ENCODE measurements at places on chromosomes 13 and 19.

GRCh38 chr19:18437491-18438330 lies at the start of gene ISYNA1:
TSS of gene ISYNA1 (minus strand) at chr19:18438133. CDS start at chr19:18437979, 154 bp downstream.
- DNase-seq = peak; percentile 27

DNA sequence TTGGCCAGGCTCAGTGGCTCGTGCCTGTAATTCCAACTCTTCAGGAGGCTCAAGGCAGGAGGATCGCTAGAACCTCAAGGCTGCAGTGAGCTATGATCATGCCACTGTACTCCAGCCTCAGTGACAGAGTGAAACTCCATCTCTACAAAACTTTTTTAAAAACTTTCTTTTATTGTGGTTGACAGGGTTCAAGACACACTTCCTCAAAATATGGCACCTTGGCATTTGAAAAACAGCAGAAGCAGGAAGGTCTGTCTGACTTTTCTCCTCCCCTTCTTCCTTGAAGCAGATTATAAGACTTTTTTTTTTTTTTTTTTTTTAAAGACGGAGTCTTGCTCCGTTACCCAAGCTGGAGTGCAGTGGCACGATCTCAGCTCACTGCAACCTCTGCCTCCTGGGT lies 100.3 kb downstream of the TM9SF2 start:
- DNase-seq = no peak

DNA sequence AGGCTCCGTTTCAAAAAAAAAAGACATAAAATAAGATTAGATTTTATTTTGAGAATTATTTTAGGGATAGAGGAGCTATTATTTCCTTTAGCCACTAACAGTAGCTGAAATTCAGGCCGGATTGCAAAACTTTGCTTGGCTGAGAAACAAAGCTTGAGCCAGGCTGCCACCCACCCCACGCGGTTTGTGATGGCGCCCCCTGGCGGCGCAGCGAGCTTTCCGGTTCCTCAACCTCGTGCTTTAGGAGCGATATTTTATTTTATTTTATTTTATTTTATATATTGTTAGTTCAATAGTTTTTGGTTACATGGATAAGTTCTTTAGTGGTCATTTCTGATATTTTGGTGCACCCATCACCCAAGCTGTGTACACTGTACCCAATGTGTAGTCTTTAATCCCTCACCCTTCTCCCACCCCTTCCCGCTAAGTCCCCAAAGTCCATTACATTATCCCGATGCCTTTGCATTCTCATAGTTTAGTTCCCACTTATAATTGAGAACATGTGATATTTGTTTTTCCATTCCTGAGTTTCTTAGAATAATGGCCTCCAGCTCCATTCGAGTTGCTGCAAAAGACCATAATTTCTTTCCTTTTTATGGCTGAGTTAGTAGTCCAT lies 19.8 kb upstream of the CEACAM4 start:
- DNase-seq = peak; percentile 29

GRCh38 chr13:106143392-106143791 lies 392.1 kb downstream of the EFNB2 start:
- no peak for DNase-seq

GRCh38 chr19:54662730-54663129 lies at the start of gene LILRB4:
TSS of gene LILRB4 (plus strand) at chr19:54662985. CDS start at chr19:54663034, 49 bp downstream.
- DNase-seq = no peak

DNA sequence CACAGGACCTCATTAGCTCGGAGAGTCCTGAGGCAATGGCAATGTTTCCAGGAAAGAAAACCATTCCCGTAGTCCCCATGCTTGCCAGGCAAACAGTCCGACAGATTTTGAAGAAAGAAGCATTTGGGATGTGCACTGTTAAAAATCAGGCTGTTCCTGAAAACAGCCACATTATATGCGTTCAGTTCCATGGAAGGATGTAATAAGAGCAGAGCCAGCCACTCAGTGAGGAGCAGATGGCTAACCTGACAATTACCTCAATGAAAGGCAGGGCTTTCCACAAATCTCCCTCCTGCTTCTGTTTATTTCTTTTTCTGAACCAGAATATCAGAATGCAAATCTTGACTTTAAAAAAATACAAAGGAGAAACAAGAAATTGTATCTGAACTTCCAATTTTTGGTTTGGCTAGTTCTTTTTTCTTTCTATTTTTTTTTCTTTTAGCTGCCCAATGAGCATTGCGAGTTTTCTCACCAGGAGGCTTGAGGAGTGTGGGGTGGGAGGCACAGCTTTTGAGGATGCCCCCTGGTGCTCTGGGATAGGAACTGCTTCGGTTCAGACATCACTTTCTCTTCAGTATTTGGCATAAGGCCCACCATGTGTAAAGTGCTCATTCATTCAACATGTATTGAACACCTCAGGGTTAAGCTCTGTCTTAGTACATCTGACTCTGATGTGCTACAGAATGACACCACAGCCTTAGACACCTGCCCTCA lies 124.2 kb downstream of the TBC1D4 start:
- peak; percentile 21 for DNase-seq

DNA sequence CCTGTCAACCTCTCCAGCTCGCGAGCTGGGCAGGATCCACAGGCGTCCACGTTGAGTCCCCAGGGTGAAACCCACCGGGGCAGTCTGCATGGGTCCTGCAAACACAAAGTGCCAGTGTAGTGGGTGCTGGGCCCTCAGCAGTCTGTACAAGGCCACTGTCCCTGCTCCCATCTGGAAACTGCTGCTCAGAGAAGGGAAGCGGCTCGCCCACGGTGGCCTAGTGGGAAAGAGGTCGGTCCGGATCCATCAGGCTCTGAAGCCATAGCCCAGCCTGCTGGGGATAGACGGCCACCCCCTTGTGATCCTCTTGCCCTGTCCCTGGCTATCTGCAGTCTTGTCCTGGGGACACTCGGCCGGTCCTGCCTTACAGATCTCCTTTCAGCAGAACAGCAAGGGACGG lies 2.6 kb upstream of the DIRAS1 start:
- no peak for DNase-seq

GRCh38 chr19:16420781-16421386 lies 50.9 kb downstream of the EPS15L1 start:
- no peak for DNase-seq

DNA sequence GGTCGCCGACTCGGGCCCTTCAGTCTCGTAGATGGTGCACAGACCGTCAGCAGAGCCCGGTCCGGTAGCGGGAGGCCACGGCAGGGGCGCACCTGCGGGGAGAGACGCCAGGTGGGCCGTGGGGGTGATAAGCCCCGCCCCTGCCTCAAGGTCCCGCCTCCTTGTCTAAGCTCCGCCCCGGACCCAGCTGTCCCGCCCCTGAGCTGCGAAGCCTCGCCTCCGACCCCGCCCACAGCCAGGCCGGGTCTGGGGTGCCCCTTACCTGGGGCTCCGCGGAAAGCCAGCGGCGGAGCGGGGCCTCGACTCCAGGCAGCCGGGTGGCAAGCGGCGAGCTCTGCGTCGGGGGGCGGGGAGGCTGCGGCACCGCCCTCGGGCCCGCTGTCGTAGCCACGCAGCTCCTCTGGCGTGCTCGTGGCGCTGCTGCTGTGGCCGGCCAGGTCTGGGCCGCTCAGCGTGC lies 4.7 kb downstream of the PRR36 start:
- DNase-seq = peak; percentile 62

DNA sequence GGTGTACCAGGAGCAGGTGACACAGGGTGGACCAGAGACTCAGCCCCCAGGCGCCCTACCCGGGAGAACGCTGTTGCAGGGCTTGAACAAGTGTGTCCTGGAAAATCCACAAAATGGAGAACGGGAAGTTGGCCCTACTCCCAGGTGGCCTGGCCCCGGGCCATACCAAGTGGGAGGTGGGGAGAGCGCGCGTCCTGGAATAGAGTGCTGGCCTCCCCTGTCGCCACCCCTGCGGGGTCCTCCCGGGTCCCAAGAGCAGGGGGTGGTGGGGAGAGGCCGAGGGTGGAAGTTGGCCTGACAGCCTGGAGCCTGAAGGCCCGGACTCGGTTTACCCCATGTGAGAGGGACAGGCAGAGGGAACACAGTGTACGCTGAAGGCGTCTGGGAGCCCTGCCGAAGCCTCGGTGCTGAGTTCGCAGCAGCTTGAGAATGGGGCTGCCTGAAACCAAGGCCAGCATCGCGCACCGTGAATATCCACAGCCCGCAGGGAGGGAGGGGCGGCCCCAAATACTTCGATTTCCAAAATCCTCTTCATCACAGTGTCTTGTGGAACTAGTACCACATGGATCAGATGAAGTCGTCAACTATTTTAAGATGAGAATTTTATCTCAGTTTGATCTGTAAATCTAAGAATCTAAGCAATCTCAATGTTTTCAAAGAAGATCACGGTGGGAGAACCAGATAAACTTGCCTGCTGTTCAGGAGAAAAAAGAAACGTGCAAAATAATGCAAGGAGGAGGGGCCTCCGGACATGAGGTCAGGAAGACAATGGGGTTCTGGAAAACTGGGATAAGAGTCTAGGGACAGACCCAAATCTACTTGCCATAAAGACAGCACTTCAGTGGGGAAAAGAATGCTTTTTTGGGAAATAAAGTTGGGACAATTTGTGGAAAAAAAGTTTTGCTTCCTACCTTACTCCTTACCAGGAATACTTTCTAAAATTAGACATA lies 10.4 kb upstream of the KLF16 start:
- DNase-seq = no peak

DNA sequence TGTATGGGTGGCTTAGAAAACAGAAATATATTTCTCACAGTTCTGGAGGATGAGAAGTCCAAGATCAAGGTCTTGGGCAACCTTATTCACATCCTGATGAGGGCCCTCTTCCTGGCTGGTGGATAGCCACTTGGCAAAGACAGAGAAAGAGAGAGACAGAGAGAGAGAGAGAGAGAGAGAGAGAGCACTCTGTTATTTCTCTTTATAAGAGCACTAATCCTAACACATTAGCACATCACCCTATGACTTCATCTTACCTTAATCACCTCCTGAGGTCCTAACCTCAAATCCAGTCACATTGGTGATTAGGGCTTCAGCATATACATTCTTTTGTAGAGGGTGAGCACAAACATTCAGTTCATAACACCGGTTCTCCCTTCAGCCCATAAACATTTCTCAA lies 430.3 kb downstream of the EFNB2 start:
- no peak for DNase-seq

- no peak for DNase-seq
These were observed 56.5 kb downstream of the F2RL3 start for GRCh38 chr19:16945364-16945714.

DNA sequence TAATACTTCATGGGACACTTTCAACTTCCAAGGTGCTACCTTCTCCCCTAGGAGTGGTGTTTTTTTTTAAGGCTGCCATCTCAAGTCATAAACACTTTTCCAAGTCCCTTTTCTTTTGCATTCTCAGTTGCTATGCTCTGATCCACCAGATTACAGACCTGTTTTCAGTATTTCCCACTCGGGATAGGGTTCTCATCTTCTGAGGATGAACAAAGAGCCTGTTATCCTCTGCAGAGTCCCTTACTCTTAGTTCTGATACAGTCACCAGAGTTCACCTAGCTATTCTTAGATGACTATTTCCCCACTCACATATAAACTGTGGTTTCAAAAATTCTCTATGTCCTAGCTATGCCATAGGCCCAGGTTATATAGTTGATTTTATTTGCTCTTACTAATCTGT lies 15.9 kb downstream of the ZDHHC20 start:
- no peak for DNase-seq

DNA sequence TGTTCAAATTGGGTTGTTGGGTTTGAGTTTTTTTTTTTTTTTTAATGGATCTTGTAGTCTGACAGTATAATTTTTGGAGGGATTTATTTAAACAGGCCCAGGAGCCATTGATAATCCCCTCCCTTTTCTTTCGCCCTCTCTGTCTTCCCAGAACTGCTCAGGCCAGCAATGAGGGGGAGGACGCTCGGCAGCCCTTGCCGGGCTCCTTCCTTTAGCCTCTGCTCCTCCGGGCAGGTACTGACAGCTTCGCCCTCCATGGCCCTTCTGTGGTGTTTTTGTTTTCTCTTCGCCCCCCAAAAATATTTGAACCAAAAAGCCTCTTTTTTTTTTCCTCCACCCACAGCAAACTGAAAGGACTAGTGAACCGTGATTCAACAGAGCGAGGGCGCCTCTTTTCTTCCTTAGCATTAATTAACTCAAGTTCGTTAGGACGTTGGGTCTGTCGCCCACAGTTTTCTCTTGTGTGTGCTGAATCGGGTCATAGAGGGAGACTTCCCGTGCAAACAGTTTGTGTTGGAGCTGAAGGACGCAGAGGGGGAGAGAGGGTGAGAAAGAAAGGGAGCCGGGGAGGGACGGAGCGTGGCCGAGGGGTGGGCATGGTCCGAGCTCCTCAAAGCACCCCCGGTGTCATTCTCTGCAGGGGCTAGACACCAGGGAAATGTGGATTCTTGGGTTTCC lies 21.5 kb downstream of the NFIX start:
- no peak for DNase-seq

DNA sequence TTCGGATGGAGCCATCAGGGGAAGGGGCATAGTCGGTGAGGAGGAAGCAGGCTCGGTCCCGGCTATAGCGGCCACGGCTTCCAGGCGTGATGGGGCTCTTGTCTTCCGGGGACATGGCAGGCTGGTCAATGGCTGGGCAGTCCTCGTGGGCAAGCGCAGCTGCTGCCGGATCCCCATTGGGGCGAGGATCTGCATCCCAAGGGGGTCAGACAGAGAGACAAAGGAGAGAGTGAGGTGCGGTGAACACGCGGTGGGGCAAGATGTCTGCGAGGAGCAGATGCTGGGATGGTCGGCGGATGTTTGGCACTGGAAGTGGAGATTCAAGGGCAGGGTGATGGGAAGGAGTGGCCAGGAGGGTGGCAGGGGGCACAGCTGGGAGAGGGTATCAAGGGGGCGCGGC lies 8.6 kb downstream of the KCNC3 start:
- no peak for DNase-seq

DNA sequence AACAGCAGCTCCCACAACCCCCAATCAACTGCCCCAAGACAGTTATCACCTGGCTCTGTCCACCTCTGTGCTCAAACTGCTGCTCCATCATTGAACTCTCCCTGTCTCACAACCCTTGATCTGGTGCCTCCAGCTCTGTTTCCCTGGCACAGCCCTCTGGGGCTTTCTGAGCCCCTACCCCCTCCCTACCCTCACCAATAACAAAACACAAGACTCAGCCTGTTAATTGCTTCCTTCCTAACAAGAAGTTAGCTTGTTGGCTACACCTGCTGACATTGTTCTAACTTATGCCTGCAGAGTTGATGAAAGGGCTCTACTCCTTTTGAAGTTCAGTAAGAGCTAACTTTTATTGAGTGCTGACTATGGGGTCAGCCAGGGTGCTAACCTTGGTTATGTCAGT lies 99.4 kb upstream of the FNDC3A start:
- DNase-seq = no peak

DNA sequence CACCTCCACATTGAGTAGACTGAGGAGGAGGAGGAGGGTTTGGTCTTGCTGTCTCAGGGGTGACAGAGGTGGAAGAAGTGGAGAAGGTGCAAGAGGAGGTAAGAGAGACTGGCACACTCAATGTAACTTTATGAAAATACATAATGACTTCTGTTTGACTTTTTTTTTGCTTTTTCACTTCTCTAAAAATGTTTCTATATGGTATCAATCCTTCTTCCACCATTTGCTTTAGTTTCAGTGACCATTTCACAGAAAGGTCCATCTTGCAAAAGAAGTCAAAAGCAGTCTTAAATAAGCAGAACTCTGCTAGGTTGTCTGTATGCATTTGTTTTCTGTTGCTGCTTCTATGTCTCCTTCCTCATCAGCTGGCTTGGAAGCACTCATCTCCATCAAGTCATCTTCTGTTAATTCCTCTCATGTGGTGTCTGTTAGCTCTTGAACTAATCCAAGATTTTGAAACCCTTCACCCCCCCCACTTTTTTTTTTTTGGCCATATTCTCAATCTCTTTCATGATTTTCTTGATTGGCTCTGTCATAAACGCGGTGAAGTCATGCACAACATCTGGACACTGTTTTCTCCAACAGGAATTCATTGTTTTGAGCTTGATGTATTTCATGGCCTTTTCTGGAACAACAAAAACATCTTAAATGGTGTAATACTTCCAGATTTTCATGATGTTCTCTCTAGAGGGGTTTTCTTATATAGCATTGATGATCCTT lies 80.8 kb downstream of the KL start:
- DNase-seq = no peak

GRCh38 chr19:10690341-10690781 lies 10.9 kb upstream of the QTRT1 start:
- no peak for DNase-seq
